ENCODE measurements at places on chromosomes 4 and X. TPM values are rescaled to one million over a fixed set of nuclear protein-coding genes. Genes with fewer than 3 reads are reported as not detected.

Gene BEX5
- polyA plus RNA-seq, result not detected

GRCh38 chr4:176656108-176656507 is 136.6 kb downstream of the VEGFC start:
- no peak for DNase-seq

DNA sequence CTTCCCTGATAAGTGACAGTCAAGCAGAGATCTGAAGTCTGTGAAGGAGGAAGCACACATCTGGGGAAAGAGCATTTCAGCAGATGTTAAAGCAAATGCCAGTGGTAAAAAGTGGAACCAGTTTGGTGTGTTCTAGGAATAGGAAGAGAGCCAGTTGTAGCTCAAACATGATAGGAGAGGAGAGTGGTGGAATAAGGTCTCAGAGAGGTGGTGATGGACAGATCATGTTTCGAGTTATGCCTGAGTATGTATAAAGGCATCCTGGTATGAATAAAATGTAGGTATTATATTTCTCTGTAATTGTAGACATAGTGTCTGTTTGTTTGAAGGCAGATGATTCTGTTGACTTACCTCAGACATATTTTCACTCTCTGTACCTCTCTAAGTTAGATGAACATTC is 89.1 kb downstream of the LARP7 start:
- no peak for DNase-seq

DNA sequence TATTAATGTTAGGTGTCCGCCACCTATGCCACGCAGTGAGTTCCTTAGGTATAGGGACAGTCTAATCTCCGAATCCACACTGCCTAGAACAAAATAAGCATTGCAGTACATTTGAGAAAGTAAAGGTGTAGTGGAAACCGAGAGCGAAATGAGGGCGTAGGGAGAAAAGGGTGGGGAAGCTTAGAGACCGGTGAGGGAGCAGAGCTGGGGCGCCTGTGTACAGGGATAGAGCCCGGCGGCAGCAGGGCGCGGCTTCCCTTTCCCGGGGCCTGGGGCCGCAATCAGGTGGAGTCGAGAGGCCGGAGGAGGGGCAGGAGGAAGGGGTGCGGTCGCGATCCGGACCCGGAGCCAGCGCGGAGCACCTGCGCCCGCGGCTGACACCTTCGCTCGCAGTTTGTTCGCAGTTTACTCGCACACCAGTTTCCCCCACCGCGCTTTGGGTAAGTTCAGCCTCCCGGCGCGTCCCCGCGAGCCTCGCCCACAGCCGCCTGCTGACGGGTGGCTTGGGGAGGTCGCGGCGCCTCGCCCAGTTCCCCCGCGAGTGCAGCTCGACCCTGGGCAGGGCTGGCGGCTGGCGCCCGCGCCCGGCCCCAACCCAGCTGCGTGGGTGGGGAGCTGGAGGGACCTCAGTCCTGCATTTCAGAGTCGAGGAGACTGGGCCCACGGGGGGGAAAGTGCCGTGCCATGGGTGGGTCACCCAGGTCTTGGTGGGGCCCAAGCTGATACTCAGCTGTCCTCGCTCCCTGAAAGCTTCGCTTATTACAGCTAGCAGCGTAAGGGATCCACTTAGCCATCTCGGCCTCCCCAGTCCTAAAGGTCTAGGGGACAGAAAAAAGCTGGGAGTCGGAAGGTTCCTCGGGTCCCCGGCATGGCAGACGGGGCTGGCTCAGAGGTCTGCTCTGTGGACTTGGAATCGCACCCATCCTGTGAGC is at the start of gene ANXA3:
Gene ANXA3 (plus strand): TSS at position 351 of the 932 bp plus-strand sequence. CDS start 2,704 bp downstream, outside the sequence.
- no peak for DNase-seq

GRCh38 chr4:25867781-25868294 is 5.0 kb upstream of the SEL1L3 start:
- DNase-seq, result no peak

DNA sequence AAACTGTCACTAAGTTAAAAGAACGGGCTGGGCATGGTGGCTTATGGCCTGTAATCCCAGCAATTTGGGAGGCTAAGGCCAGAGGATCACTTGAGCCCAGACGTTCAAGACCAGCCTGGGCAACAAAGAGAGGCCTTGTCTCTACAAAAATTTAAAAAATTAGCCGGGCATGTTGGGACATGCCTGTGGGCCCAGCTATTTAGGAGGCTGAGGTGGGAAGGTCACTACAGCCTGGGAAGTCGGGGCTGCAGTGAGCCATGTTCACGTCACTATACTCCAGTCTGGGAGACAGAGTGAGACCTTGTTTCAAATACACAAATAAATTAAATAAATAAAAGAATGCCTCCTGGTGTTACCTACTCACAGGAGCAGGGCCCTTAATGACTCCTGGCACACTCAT is 69.5 kb downstream of the APBB2 start:
- DNase-seq, result no peak

DNA sequence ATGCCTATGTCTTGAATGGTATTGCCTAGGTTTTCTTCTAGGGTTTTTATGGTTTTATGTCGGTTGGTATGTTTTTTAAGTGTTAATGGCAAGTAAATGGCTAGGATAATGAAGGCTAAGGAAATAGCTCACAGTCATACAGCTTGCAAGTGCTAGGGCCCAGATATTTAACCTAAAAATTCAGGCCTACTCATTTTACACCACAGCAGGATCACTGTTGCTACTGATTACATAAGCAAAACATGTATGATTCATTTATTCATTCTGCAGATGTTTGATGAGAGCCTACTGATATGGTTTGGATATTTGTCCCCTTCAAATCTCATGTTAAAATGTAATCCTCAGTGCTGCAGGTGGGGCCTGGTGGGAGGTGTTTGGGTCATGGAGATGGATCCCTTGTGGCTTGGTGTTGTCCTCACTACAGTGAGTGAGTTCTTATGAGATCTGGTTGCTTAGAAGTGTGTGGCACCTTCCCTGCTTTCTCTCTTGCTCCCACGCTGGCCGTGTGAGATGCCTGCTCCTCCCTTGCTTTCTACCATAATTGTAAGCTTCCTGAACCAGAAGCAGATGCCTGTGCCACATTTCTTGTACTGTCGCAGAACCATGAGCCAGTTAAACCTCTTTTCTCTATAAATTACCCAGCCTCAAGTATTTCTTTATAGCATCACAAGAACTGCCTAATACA is 175.5 kb downstream of the MAPK10 start:
- no peak for DNase-seq

Gene KCTD8
- not detected for polyA plus RNA-seq

Gene CRLF2
- polyA plus RNA-seq, result not detected

Gene PRRG1
- polyA plus RNA-seq, result 15.5 TPM

GRCh38 chr4:88756149-88756548 is 58.5 kb upstream of the NAP1L5 start:
- no peak for DNase-seq

Gene KCNIP4
- 1.4 TPM for polyA plus RNA-seq

GRCh38 chr4:175253184-175253902 is 335.2 kb downstream of the ADAM29 start:
- DNase-seq, result no peak

- DNase-seq, result no peak
Measured at GRCh38 chr4:15786743-15787142, 8.6 kb downstream of the CD38 start.

- DNase-seq, result no peak
Measured at GRCh38 chr4:176872461-176872860, 79.7 kb upstream of the VEGFC start.

Gene USP46
- polyA plus RNA-seq, result 26.4 TPM

DNA sequence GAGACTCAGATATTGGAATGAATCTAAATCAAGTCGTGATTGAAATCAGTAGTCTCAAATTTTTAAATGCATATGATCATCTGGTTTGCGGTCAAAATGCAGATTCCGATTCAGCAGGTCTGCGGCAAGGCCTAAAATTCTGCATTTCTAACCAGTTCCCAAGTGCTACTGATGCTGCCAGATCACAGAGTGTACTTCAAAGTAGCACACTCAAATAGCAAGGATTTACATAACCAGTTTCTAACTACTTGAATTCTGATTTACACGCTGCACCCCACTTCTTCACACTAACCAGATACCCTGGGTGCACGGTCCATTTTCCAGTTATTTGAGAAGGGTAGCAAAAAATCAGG is 752 bp downstream of the MBTPS2 start:
- DNase-seq, result peak; percentile 2

GRCh38 chr4:144785961-144786360 is 140.0 kb downstream of the HHIP start:
- no peak for DNase-seq

Gene CSAG2
- not detected for polyA plus RNA-seq

DNA sequence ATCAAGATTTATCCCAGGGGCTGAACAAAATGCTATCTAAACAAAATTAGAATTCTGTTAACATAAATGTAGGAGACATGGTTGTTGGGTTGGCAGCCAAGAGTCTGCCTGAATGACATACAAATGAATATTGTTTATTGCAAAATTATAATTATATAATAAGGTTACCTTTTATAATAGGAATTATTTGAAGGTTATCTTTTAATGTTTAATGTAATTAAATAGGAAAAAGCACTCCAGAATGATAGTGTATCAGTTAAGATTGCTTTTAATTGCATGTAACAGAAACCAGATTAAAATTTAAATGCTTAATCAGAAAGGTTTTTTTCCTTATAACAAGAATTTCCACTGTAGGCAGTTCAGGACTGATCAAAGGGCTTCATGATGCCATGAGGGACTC is 42.0 kb upstream of the STPG2 start:
- DNase-seq, result no peak

GRCh38 chrX:130523460-130524394 is 121.9 kb downstream of the RBMX2 start:
- peak; percentile 19 for DNase-seq

Gene PRRG3
- polyA plus RNA-seq, result 29.1 TPM

GRCh38 chr4:64216741-64217140 is 192.5 kb downstream of the TECRL start:
- no peak for DNase-seq

- peak; percentile 38 for DNase-seq
Measured at GRCh38 chr4:146342600-146343192, 128.4 kb downstream of the REELD1 start.

Gene ALG13
- polyA plus RNA-seq, result 27.7 TPM

Gene EVC2
- polyA plus RNA-seq, result 4.5 TPM

Gene TMPRSS11A
- polyA plus RNA-seq, result not detected

GRCh38 chr4:168610911-168611530 is 114.2 kb downstream of the PALLD start:
- DNase-seq, result no peak

DNA sequence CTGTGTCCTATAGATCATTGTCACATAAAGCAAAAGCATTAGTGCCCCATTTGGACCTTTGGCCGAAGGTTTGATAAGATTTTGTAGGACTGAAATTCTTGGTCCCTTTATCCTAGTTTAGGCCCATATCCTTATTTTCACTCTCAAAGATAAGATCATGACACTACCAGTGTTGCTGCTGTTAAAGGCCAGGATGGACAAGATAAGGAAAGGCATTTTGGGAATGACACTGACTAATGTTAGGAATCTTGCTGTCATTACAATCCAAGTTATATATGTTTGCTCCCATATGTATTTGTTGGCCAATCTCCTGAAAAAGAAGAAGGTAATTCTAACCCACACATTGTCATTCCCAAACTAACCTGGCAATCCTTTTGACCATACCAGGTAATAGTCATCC is 101.3 kb upstream of the VAMP7 start:
- no peak for DNase-seq

GRCh38 chrX:46642145-46642544 is 68.6 kb downstream of the CHST7 start:
- DNase-seq, result peak; percentile 6

Gene PROM1
- polyA plus RNA-seq, result 30.1 TPM

DNA sequence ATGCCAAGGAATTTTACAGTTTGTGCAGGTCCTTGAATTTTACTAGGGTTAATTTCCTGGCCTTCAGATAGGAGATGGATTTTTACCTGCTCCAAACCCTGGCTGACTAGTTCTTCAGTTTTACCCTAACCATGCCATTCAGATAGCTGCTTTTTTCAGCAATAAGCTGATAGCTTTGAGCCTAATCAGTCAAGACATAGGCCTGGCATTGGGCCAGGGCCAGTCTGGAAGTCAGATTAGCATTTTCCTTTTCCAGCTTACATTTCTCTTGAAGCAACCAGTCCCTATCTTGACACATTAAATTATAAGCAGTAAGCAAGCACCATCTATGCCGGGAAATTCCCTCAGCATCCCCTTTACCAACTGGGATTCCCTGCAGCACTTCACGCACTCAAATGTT is 177.1 kb downstream of the ADGRA3 start:
- DNase-seq, result no peak

DNA sequence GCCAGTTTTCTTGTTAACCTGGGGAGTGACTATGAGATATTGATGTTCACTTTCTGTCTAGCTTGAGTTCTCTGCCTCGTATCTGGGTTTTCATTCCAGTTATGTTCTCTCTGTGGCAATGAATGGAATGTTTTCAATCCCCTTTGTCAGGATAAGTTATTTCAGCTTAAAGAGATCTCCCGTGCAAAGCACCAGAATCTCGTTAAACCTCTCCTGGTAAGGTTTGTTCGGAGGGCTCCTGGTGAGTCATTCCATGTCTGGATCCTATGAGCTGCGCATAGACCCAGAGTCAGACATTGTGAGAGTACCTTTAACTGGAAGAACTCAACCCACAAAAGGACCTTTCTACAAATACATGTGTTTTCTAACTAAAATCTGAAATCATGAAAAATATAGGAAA is 51.0 kb downstream of the KDR start:
- no peak for DNase-seq

DNA sequence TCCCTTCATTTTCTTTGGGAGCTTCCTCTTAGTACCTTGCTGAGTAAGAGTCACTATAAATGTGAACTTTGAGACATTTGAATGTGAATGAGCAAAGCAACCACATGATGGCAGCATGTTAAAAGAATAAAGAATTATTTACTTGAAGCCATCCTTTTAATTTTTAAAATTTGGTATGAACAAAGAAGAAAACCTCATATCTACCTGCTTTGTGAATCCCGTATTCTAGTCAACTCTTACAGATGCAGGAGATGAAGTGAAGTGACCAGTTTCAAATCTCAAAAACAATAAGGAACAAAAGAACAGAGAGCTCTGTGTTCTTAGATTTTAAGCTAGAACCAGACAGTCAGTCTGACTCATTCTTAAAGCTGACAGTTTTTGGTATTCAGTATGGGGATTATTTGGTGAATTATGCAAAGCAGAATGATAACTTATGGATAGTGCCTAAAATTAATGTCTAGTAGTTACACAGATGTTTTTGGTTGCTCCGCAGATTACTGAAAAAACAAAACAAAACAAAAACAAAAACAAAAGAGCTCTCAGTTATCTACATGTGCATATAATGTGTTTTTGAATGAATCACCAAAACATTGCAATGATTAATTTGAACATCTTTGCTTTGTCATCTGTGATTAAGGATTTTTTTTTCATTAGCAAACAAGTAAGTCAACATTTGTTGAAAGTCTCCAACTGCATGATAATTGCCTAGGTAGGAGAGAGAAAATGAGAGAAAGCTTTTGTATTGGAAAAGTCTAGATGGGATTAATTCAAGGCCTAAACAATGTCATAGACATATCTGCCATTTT is 48.2 kb upstream of the H2AZ1 start:
- DNase-seq, result peak; percentile 17

Gene GPC4
- 94.0 TPM for polyA plus RNA-seq

Gene CYBB
- polyA plus RNA-seq, result 11.8 TPM

GRCh38 chr4:25421816-25422525 is 44.9 kb downstream of the ANAPC4 start:
- DNase-seq, result no peak

Gene SERPINA7
- not detected for polyA plus RNA-seq

Gene POU3F4
- not detected for polyA plus RNA-seq

Measured in muscle of arm (tissue), 14 donors.